ENCODE measurements at places on chromosomes 16 and 17.
A peak's percentile ranks its signal among the peaks of the same experiment; 100 is the strongest.

- no peak for DNase-seq
These were observed 48.3 kb downstream of the BAIAP2 start for GRCh38 chr17:81083125-81083765.

DNA sequence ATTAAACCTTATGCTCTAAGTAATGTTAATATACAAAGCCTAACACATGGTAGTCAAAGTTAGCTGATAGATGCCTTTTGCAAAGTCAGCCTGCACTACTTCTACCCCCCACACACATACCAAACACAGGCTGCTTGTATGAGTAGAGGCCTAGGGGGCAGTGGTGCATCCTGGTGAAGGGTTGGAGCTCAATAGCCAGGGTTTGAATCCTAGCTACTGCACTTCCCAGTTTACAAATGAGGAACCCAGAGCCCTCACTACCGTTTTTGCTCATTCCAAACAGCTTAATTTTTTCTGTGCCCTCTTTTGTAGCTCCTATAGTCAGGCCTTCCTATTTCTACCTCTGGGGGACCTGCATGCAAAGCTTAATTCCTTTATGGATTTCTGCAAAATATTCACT is 18.9 kb upstream of the HYDIN start:
- no peak for DNase-seq

GRCh38 chr17:62800585-62800984 is 7.5 kb downstream of the MARCHF10 start:
- no peak for DNase-seq

DNA sequence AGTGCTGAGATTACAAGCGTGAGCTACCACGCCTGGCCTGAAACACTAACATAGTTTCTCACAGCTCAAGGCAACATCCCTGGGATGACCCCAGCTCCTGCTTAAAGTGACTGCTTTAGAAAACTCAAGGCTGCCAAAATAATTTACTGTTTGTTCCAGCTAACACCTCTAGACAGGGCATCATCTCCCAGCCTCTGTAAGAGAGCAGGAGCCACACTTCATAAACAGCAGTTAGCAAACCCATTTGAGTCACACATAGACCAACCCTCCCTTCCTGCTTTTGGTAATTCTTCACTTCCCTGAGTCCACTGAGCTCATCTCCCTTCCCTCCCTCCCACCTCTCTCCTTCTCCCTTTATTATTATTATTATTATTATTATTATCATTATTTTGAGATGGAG is 201.3 kb downstream of the XYLT1 start:
- no peak for DNase-seq

DNA sequence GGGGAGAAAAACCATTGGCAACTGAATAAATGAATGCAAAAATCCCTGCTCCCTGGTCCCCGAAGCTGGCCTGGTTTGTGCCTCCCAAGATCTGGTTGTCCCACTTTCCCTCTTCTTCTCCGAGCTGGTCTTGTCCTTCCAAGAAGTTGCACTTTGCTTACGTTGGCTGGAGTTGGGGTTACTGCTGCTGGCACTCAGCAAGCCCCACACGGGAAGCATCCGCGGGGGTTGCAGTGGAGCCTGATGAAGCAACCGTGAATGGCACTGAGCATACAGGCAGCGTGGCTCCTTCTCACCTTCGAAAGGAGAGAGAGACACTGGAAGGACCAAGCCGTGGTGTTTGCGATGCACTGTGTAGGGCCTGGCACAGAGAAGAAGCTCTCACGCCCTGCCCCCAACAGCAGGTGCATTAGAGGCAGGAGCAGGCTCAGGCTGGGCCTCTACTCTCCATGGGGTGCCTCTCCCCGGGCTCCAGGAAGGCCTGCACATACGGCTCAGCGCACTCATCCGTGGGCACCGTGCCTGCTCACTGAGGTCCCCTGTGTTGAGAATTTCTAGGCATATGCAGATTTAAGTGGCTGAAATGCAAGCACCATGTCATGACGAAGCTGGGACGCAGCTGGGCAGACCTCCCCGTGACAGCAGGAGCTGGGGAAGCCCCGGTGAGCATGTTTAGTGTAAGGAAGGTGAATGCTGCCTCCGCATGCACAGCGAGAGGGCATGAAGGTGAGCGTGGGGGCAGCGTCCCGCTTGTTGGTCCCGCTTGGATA is 12.1 kb downstream of the CA5A start:
- DNase-seq, result no peak

DNA sequence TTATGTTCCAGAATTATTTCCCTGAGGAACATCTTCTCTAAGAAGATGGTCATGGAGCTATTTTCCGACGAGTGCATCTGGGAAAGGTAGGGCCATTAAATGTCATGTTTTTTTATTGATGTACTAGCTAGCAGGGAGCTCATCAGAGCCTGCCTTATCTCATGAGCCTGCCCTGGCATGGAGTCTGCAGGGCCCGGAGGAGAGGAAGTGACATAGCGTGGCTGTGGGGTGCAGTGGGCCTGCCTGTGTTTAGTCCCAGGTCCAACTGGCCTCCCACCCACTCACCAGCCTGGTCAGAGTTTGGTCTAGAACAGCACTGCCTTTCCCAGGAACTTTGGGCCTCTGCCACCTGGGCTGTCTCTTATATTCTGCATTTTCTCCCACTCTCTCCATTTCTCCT is 389.8 kb downstream of the SNX29 start:
- no peak for DNase-seq

- no peak for DNase-seq
These were observed 19.5 kb upstream of the SLC5A10 start for GRCh38 chr17:18932360-18933055.

GRCh38 chr16:70594569-70594968 is 51.8 kb upstream of the IL34 start:
- DNase-seq, result no peak

- DNase-seq, result peak; percentile 78
These were observed 14.3 kb upstream of the NUBP1 start for GRCh38 chr16:10729104-10730048.

Data from posterior vena cava (tissue), 2 donors.